Lung (tissue), 17 donors: ENCODE measurements at places on chromosomes 16 and 17. TPM values are rescaled to one million over a fixed set of nuclear protein-coding genes. Genes with fewer than 3 reads are reported as not detected.

HYDIN gene
- total RNA-seq, result 35.0 TPM

BAHCC1 gene
- total RNA-seq, result 24.9 TPM

C1QTNF1 gene
- 35.7 TPM for total RNA-seq

FZD2 gene
- 14.1 TPM for total RNA-seq

- no peak overlapping the region for H3K4me3 ChIP-seq
- no peaks in the 10 kb centered on the region for H3K27me3 ChIP-seq
- H3K36me3 ChIP-seq, result peaks cover 20% of the 10 kb centered on the region
- no peak overlapping the region for H3K27ac ChIP-seq
- no peaks in the 10 kb centered on the region for H3K4me1 ChIP-seq
These were observed 7.2 kb upstream of the LIMD2 start for GRCh38 chr17:63707151-63707550.

DNA sequence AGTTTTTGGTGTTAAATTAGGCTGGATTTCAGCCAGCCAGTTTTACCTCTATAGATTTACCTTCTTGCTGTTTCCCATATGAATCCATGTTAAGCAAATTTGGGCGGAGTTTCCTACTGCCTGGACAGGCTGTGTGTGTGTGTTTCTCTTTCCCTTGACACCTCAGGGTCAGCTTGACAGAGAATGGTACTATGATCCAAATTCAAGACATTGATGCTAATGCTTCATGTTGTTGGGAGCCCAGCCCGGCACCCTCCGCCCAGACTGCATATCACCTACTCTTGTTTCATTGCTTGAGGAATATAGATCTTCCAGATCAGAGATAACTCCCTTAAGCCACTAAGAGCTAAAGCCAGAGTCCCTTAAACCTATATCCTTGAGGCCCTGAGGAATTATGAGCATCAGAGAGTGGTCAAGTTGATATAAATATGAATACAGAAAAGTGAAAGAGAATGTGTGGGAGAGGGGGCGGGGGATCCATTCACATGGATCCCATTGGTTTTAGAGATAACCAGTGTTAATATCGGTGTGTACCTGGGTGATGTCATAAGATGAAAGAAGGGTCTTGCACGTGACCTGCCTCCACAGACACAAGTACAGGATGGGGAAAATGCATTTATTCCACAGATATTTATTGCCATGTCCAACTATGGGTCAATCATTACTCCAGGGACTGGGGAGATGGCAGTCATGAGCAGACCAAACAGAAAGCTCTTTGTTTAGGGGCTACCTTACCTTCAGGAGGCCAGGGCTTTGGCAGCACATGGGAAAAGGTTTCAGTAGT is 69.7 kb downstream of the WIPI1 start:
- no peak overlapping the region for H3K27ac ChIP-seq
- peaks cover 37% of the 10 kb centered on the region for H3K4me1 ChIP-seq
- H3K4me3 ChIP-seq, result no peak overlapping the region
- no peaks in the 10 kb centered on the region for H3K27me3 ChIP-seq
